CD4-positive, alpha-beta T cell treated with Interleukin-15 for 4 hours (primary cell): ENCODE measurements at places on chromosomes 6 and 20.
A peak's percentile ranks its signal among the peaks of the same experiment; 100 is the strongest.

DNA sequence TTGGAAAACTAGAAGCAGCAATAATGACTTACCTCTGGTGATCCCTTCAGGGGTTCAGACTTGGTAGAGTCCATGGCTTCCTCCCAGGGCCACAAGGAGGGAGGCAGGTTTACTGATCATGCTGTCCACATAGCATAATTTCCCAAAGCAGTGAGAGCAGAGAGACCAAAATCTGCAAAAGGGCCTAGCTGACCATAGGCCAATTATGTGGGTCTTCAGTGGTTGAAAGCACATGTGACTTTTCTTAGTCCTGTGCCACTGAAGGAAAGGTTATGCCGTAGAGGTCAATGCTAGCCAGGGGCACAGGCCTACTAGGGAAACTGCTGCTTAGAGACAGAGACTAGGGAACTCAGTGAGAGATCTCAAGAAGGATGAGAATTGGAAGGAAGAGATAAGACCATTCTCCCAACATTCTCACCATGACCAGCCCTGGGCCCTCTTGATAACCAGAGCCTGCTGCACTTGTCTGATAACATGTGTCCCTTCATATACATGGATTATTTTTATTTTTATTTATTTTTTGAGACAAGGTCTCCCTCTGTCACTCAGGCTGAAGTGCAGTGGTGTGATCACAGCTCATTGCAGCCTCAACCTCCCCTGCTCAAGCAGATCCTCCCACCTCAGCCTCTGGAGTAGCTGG, 2.0 kb upstream of the GTPBP2 start:
- no peak for DNase-seq

DNA sequence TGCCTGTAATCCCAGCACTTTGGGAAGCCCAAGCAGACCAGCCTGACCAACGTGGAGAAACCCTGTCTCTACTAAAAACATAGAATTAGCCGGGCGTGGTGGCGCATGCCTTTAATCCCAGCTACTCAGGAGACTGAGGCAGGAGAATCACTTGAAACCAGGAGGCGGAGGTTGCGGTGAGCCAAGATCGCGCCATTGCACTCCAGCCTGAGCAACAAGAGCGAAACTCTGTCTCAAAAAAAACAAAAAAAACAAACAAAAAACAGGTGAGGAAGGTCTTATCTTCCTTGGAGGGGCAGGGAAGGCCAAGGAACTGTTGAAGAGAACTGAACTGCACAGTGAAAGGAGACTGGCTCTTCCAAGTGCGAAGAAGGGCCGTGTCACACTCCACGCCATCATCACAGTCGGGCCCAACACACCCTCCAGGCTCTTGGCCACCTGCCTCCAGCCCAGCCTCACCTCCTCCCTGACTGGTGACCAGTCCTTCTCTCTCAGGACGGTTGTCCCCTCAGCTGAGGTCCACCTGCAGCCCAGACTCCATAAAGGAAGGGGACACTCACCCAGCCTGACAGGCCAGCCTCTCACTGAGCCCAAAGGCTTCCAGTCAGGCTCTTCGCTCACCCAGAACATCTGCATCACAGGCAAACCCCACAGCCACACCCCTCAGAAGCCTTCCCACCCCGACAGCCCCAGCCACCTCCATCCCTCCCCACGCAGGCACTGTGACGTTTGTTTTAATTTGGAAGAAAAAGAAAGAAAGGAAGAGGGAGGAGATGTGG, 4.1 kb downstream of the ZC3H12D start:
- peak; percentile 64 for DNase-seq

DNA sequence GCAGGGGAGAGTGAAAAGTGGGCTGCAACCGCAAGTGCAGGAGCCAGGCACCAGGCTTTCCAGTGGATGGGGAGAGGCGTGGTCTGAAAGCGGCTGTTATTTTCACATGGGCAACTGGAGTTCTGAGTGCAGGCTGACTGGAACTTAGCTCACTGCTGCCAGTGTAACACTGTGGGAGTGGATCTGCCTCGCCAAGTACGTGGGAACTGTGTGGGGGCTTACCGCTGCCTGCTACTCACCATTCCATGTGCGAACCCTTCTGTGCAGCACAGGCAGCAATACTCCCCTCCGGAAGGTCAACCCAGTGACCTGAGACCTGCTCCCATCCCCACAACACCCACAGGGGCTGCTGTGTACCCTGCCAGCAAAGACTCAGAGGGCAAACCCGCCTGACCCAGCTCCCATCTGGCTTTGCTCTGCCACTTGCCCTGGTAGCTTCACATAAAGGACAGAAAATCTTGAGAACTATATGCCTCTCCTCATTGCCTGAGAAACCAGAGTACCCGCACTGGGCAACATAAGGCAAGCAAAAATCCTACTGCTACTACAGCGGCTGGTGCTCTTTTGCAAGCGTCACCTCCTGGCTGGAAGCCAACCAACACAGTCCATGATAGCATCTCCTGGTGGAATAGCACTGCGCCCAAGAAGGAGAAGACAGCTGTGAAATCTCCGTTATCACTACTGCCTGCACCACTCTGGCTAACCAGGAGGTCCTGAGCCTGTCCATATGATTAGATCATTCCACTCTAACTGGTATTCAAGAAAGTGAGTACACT, 54.4 kb upstream of the SIRPG start:
- DNase-seq: no peak

- no peak for DNase-seq
Measured at GRCh38 chr20:50690650-50691572, at the start of gene RIPOR3. Gene RIPOR3 (minus strand): TSS chr20:50691542. CDS start chr20:50691128, 414 bp downstream.

- DNase-seq: no peak
Measured at GRCh38 chr6:48109944-48110343, 1.1 kb downstream of the PTCHD4 start.

- DNase-seq: no peak
Measured at GRCh38 chr6:119267126-119267905, 82.2 kb downstream of the MAN1A1 start.
